ENCODE measurements at places on chromosomes 13 and 19.

GRCh38 chr19:16180611-16181010 lies 4.6 kb upstream of the FAM32A start:
- H3K27ac ChIP-seq: no peak overlapping the region
- H3K4me1 ChIP-seq: peaks cover 14% of the 10 kb centered on the region
- no peak overlapping the region for H3K4me3 ChIP-seq
- peaks cover 6% of the 10 kb centered on the region for H3K27me3 ChIP-seq

- no peaks in the 10 kb centered on the region for H3K27me3 ChIP-seq
- H3K27ac ChIP-seq: no peak overlapping the region
- no peaks in the 10 kb centered on the region for H3K4me1 ChIP-seq
- H3K36me3 ChIP-seq: no peaks in the 10 kb centered on the region
- no peak for DNase-seq
- H3K4me3 ChIP-seq: no peak overlapping the region
Measured at GRCh38 chr13:33258808-33259193, 26.8 kb downstream of the STARD13 start.

- DNase-seq: no peak
- H3K4me3 ChIP-seq: no peak overlapping the region
- no peaks in the 10 kb centered on the region for H3K27me3 ChIP-seq
- peaks cover 9% of the 10 kb centered on the region for H3K36me3 ChIP-seq
- no peak overlapping the region for H3K27ac ChIP-seq
Measured at GRCh38 chr19:20879501-20879900, 43.5 kb upstream of the ZNF85 start.

GRCh38 chr19:17685451-17686022 lies 2.6 kb downstream of the UNC13A start:
- no peak overlapping the region for H3K4me3 ChIP-seq
- peaks cover 4% of the 10 kb centered on the region for H3K4me1 ChIP-seq
- peaks cover 54% of the 10 kb centered on the region for H3K27me3 ChIP-seq
- peaks cover 4% of the 10 kb centered on the region for H3K36me3 ChIP-seq

- peaks cover 4% of the 10 kb centered on the region for H3K36me3 ChIP-seq
- H3K27ac ChIP-seq: no peak overlapping the region
- DNase-seq: no peak
Measured at GRCh38 chr13:49435992-49436391, 7.9 kb downstream of the CAB39L start.

DNA sequence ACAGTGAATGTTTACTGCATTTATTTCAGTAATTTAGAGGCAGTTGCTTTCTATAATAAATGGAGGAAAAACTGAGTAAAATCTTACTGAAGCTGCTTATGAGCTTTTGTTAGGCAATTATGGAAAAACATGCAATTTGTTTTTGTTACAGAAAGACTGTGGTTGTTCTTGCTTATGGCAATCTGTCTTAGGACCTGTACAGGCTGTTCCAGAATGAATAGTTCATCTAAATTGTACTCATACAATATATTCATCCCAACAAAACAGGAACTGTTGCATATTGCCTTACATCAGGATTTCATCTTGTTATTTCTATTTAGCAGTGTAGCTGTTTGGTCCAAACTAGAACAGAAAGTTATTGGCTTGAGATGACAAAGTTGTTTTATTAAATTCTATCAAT lies 199.2 kb downstream of the NALCN start:
- H3K27me3 ChIP-seq: no peaks in the 10 kb centered on the region
- H3K36me3 ChIP-seq: no peaks in the 10 kb centered on the region
- H3K27ac ChIP-seq: no peak overlapping the region
- no peak for DNase-seq

GRCh38 chr19:41795031-41795461 lies 1.3 kb upstream of the CEACAM3 start:
- H3K27me3 ChIP-seq: peaks cover 45% of the 10 kb centered on the region
- H3K36me3 ChIP-seq: no peaks in the 10 kb centered on the region
- no peak overlapping the region for H3K4me3 ChIP-seq
- no peak overlapping the region for H3K27ac ChIP-seq
- H3K4me1 ChIP-seq: peaks cover 7% of the 10 kb centered on the region

DNA sequence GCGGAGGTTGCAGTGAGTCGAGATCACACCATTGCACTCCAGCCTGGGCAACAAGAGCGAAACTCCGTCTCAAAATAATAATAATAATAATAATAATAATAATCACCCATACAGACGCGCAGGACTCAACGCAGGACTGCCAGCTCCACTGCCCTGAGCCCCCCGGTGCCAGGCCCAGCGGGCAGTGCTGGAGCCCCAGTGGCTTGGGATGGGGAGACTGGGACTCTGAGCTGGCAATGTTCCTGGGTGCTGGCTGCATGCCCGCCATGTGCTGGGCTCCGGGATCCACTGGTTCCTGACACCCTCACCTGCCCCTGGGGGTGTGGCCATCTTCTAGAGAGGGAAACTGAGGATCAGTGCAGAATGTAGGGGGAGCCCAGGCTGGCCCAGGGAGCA lies 325 bp upstream of the AZU1 start:
- H3K27ac ChIP-seq: no peak overlapping the region
- peaks cover 16% of the 10 kb centered on the region for H3K27me3 ChIP-seq
- DNase-seq: no peak
- H3K4me1 ChIP-seq: no peaks in the 10 kb centered on the region
- H3K36me3 ChIP-seq: no peaks in the 10 kb centered on the region
- H3K4me3 ChIP-seq: no peak overlapping the region

DNA sequence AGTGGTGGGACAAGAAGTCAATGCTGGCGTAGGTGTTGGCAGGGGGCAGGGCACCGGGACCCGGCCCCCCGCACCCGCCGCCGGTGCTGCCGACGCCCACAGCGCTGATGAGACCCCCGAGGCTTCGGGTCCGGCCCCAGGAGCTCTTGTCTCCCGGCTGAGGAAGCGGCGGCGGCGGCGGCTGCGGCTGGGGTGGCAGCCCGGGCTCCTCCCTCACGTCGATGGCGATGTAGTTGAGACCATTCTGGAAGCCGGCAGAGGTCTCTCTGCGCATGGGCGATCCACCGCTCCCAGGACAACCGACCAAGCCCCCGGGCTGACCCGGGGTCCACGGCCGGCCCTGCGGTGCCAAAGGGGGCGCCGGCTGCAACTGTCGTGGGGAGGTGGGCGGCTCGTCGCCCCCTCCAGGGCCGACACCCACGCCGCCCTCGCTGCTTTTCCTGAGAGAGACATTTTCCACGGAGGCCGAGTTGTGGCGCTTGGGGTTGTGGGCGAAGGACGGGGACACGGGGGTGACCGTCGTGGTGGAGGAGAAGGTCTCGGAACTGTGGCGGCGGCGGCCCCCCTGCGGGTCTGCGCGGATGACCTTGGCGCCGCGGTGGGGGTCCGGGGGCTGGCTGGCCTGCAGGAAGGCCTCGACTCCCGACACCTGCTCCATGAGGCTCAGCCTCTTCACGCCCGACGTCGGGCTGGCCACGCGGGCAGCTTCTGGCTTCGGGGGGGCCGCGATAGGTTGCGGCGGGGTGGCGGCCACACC lies 4.1 kb downstream of the IRS2 start:
- DNase-seq: no peak
- H3K4me1 ChIP-seq: peaks cover 26% of the 10 kb centered on the region
- H3K36me3 ChIP-seq: peaks cover 8% of the 10 kb centered on the region
- no peak overlapping the region for H3K27ac ChIP-seq

- DNase-seq: no peak
- peaks cover 14% of the 10 kb centered on the region for H3K36me3 ChIP-seq
- peaks cover 4% of the 10 kb centered on the region for H3K27me3 ChIP-seq
- H3K4me1 ChIP-seq: peaks cover 15% of the 10 kb centered on the region
Measured at GRCh38 chr19:17997969-17998826, 9.8 kb upstream of the ARRDC2 start.

DNA sequence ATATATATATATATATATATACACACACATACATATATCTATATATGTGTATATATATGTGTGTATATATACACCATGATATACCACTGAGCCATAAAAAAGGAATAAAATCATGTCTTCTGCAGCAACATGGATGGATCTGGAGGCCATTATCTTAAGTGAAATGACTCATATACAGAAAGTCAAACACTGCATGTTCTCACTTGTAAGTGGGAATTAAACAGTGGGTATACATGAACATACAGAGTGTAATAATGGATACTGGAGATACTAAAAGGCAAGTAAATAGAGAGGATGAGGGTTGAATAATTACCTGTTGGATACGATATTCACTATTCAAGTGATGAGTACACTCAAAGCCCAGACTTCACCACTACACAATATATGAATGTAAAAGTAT lies 332.6 kb downstream of the SLITRK1 start:
- H3K36me3 ChIP-seq: no peaks in the 10 kb centered on the region
- no peak for DNase-seq
- H3K4me3 ChIP-seq: no peak overlapping the region
- no peaks in the 10 kb centered on the region for H3K4me1 ChIP-seq

GRCh38 chr19:16862826-16863415 lies 25.9 kb upstream of the F2RL3 start:
- no peak overlapping the region for H3K4me3 ChIP-seq
- no peak for DNase-seq
- H3K27me3 ChIP-seq: no peaks in the 10 kb centered on the region
- H3K27ac ChIP-seq: no peak overlapping the region

- H3K27me3 ChIP-seq: no peaks in the 10 kb centered on the region
- H3K27ac ChIP-seq: peak overlapping the region; percentile 93
- peak overlapping the region; percentile 84 for H3K4me3 ChIP-seq
Measured at GRCh38 chr13:114064450-114065140, 67.8 kb downstream of the RASA3 start.

DNA sequence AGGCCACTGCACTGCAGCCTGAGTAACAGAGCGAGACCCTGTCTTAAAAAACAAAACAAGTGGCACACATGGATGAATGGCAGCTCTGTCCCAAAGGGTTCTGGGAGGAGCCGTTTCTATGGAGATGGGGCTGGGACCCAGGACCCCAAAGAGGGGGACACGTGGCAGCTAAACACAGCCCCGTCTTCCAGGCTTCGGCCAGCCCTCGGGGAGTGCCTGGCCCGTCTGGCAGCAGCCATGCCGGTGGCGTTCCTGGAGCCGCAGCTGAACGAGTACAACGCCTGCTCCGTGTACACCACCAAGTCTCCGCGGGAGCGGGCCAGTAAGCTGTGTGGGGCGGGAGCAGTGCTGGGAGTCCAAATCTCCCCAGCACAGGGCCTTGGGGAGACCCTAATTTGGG lies 82.4 kb downstream of the RYR1 start:
- H3K27me3 ChIP-seq: peaks cover 5% of the 10 kb centered on the region
- H3K4me3 ChIP-seq: no peak overlapping the region
- no peaks in the 10 kb centered on the region for H3K36me3 ChIP-seq
- no peak overlapping the region for H3K27ac ChIP-seq
- peaks cover 20% of the 10 kb centered on the region for H3K4me1 ChIP-seq

DNA sequence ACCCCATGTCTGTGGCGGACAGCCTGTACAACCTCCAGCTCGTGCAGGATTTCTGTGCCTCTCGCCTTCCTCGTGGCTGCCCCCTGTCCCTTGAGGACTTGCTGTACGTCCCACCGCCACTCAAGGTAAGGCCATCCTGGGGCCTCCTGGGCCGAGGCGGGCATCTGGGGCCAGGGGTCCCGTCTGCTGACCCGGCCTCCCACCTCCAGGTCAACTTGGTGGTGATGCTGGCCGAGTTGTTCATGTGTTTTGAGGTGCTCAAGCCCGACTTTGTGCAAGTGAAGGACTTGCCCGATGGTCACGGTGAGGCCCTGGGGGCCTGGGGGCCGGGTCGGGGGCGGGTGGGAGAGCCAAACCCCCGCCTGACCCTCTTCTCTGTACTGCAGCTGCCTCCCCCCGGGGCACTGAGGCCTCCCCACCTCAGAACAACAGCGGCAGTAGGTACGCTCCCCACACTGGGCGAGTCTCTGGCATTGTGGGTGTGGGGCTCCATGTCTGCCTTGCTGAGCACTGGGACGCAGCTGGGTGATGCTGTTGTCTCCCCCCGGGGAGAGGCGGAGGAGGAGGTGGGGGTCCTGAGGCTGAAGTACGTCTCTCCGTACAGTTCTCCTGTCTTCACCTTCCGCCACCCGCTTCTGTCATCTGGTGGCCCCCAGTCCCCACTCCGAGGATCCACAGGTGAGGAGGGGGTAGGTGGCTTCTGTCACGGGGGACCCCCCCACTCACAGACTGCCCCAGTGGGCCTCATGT lies 15.0 kb downstream of the CAMSAP3 start:
- no peak overlapping the region for H3K27ac ChIP-seq
- H3K4me1 ChIP-seq: peaks cover 2% of the 10 kb centered on the region

DNA sequence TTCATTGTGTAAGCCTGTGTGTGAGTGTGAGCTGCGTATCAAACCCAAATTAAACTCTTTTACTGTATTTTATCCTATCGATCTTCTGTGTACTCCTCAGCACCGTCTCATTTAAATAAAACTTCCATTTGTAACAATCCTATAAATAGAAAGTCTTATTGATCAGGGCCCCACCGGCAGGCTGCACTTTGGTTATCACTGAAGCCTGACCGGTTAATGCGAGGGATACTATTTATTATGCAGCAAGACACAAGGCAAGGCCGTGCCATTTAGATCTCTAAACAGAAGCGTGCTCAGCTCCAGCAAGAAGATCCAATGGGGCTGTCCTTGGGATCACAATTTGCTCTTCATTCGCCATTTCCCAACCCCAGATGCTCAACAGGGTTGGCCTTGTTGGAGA lies 252.6 kb upstream of the TSHZ3 start:
- H3K27ac ChIP-seq: no peak overlapping the region
- no peaks in the 10 kb centered on the region for H3K4me1 ChIP-seq
- no peaks in the 10 kb centered on the region for H3K27me3 ChIP-seq
- H3K4me3 ChIP-seq: no peak overlapping the region
- no peak for DNase-seq

GRCh38 chr19:33863436-33863835 lies 66.8 kb downstream of the KCTD15 start:
- no peak overlapping the region for H3K4me3 ChIP-seq
- no peaks in the 10 kb centered on the region for H3K27me3 ChIP-seq
- H3K4me1 ChIP-seq: no peaks in the 10 kb centered on the region
- H3K36me3 ChIP-seq: no peaks in the 10 kb centered on the region

GRCh38 chr13:99871249-99871898 lies 100.2 kb downstream of the ZIC5 start:
- no peak overlapping the region for H3K27ac ChIP-seq
- H3K4me1 ChIP-seq: no peaks in the 10 kb centered on the region
- H3K27me3 ChIP-seq: peaks cover 43% of the 10 kb centered on the region
- H3K4me3 ChIP-seq: no peak overlapping the region

GRCh38 chr19:6710273-6711077 lies 10.0 kb downstream of the C3 start:
- peak overlapping the region; percentile 45 for H3K27ac ChIP-seq
- H3K27me3 ChIP-seq: peaks cover 44% of the 10 kb centered on the region
- no peaks in the 10 kb centered on the region for H3K36me3 ChIP-seq
- DNase-seq: no peak
